ENCODE measurements at places on chromosomes 7 and 10. TPM values are rescaled to one million over a fixed set of nuclear protein-coding genes. Genes with fewer than 3 reads are reported as not detected.
A peak's percentile ranks its signal among the peaks of the same experiment; 100 is the strongest.

The METTL2B gene
- 19.9 TPM for total RNA-seq

DNA sequence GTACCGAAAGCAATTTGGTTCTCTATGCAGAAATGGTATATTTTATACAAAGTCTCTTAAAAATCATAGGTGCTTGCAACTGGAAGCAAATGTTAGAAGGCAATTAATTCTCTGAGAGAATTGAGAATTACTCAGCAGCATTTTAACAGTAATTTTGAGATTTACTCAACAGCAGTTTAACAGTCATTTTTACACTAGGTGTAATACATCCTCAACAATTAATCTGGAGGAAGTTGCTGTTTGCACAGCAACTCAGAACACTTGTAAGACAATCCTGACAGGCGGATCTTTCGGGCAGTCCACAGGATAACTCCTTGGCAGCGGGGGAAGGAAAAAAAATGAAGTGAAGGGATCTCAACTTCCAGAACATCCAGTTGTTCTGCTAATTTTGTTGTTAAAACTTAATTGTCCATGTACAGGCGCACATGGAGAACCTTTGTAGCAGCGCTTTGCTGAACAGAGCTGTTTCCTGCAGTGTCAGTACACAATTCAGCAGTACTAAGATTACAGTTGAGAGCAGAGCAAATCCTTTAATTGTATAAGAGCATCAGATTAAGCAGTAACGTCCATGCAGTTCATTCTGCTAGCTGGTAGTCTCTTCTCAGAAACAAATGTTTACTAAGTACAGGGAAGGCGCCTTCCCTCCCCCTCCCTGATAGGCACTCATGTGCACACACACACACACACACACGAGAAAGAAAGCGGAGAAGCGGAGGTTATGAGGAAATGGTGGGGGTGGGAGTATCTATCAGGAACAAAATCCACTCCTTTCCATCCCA lies 43.8 kb downstream of the ENO4 start:
- H3K36me3 ChIP-seq: no peaks in the 10 kb centered on the region
- no peaks in the 10 kb centered on the region for H3K27me3 ChIP-seq
- H3K27ac ChIP-seq: no peak overlapping the region
- H3K4me1 ChIP-seq: peaks cover 6% of the 10 kb centered on the region
- H3K4me3 ChIP-seq: no peak overlapping the region

GRCh38 chr7:20906801-20907453 lies 120.2 kb upstream of the SP8 start:
- no peak overlapping the region for H3K27ac ChIP-seq
- no peaks in the 10 kb centered on the region for H3K27me3 ChIP-seq
- H3K36me3 ChIP-seq: no peaks in the 10 kb centered on the region
- no peak overlapping the region for H3K4me3 ChIP-seq

The HGF gene
- 5.9 TPM for total RNA-seq

DNA sequence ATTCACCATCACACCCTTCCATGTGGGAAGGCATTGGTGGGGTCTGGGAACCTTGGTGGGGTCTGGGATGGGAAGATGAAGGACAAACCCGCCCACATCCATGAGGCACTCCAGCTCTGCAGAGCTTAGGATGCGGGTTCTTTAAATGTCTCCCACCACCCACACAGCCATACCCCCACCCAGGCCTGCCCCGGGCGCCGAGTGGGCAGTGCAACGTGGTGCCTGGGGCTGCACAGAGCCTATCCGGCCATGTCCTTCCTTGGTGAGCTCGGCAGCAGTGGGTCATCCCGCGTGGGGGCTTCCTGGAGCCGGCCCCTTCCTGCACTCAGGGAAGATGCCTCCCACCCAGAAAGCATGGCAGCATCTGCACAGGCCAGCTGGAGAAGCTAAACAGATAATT lies 163.5 kb upstream of the TCERG1L start:
- DNase-seq: peak; percentile 75
- no peaks in the 10 kb centered on the region for H3K4me1 ChIP-seq
- H3K27ac ChIP-seq: no peak overlapping the region
- H3K36me3 ChIP-seq: no peaks in the 10 kb centered on the region
- H3K4me3 ChIP-seq: no peak overlapping the region
- peaks cover 75% of the 10 kb centered on the region for H3K27me3 ChIP-seq

The CTAGE15 gene
- not detected for total RNA-seq

DNA sequence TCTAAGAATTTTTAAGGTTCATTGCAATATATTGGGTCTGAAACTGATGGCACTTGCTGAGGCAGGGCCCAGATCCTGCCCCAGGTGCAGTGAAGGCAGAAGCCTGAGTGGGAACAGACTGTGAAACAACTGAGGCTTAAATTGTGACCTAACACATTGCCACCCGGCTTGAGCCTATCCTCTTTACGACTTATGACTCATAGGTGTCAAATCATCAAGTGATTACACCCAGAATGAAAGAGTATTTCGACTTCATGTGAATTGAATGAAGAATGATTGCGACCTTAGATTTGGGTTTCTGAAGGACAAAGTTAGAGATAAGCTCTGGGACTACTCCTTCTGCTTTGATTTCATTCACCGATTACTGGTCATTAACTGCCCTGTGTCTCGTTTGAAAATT lies 200.9 kb downstream of the CREB5 start:
- H3K27ac ChIP-seq: no peak overlapping the region
- DNase-seq: no peak
- H3K27me3 ChIP-seq: no peaks in the 10 kb centered on the region
- H3K4me1 ChIP-seq: peaks cover 34% of the 10 kb centered on the region

GRCh38 chr10:10421071-10421470 lies 596.6 kb upstream of the CELF2 start:
- peak; percentile 14 for DNase-seq
- no peaks in the 10 kb centered on the region for H3K27me3 ChIP-seq

The ERVW-1 gene
- total RNA-seq: not detected

The GJD4 gene
- not detected for total RNA-seq

DNA sequence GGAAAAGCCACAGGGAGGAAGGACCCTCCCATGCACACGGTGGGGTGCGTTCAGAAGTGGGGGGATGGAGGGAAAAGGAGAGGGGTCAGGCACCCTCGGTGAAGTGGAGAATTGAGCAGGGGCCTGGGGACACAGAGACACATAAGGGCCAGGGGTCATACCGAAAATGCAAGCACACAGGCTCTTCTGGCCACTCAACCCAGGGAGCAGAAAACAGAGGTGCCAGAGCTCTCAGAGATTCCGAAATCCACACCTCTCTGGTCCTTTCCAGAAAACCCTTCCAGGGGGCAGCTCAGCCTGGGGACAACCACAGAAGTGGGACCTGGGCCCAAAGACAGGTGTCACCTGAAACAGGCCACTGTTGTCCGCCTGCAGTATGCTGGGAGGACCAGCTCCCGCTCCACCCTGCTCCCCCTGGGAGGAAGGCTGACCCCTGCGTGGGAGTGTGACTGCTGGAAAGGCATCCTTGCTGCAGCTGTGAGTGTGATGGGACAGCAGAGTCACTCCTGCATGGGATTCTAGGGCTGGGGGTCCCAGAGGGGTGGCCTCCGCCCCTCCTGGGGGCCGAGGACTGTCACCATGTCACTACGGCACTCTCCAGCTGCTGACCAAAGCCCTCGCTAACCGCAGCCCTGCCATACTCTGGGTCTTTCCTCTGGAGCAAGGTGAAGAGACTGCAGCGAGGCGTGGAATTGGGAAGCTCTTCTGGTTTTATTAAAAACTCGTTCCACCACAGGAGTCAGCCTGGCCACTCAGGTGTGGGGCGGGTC lies 63.1 kb downstream of the TMEM209 start:
- H3K36me3 ChIP-seq: peaks cover 17% of the 10 kb centered on the region
- H3K27ac ChIP-seq: peak overlapping the region; percentile 86
- H3K4me1 ChIP-seq: peaks cover 4% of the 10 kb centered on the region
- no peaks in the 10 kb centered on the region for H3K27me3 ChIP-seq

DNA sequence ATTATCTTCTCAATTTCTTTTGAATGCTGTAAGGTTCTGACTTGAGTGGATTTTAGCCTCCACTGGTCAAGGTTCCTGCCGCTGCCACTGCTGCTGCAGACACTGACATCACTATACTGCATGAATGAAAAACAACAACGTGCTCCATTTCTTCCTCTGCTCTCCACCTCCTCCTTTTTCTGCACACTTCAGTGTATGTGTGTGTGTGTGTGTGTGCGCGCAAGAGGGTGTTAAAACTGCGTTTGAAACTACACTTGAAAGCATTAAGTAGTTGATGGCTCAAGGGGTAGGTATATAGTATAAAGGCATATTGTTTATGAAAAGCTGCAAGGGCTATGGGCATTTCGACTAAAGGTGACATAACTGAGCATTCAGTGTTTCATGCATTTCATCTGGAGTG lies 3.5 kb downstream of the GLCCI1 start:
- no peaks in the 10 kb centered on the region for H3K27me3 ChIP-seq
- H3K4me1 ChIP-seq: peaks cover 28% of the 10 kb centered on the region
- H3K27ac ChIP-seq: no peak overlapping the region

The TMEM176A gene
- total RNA-seq: 11.6 TPM

GRCh38 chr10:91006001-91006751 lies 85.3 kb upstream of the ANKRD1 start:
- H3K4me1 ChIP-seq: peaks cover 8% of the 10 kb centered on the region
- H3K4me3 ChIP-seq: no peak overlapping the region
- H3K27me3 ChIP-seq: no peaks in the 10 kb centered on the region
- no peaks in the 10 kb centered on the region for H3K36me3 ChIP-seq
- DNase-seq: no peak

The SH2D4B gene
- 0.42 TPM for total RNA-seq

GRCh38 chr7:12692479-12693259 lies 5.2 kb downstream of the ARL4A start:
- peaks cover 5% of the 10 kb centered on the region for H3K4me1 ChIP-seq
- H3K36me3 ChIP-seq: no peaks in the 10 kb centered on the region
- no peak for DNase-seq

The GNAT3 gene
- total RNA-seq: not detected

The NUDT13 gene
- total RNA-seq: 3.4 TPM

The CAMK2B gene
- 2.0 TPM for total RNA-seq

The RAMP3 gene
- 30.7 TPM for total RNA-seq

- peak overlapping the region; percentile 31 for H3K4me3 ChIP-seq
- peak; percentile 77 for DNase-seq
Observed at GRCh38 chr10:3936422-3937040, 151.5 kb upstream of the KLF6 start.

The CPA1 gene
- not detected for total RNA-seq

GRCh38 chr7:123472327-123472726 lies 62.1 kb downstream of the IQUB start:
- H3K36me3 ChIP-seq: no peaks in the 10 kb centered on the region
- no peak for DNase-seq
- peaks cover 17% of the 10 kb centered on the region for H3K4me1 ChIP-seq
- H3K27me3 ChIP-seq: no peaks in the 10 kb centered on the region
- no peak overlapping the region for H3K4me3 ChIP-seq
- H3K27ac ChIP-seq: no peak overlapping the region

The RTKN2 gene
- not detected for total RNA-seq

The MACROH2A2 gene
- 6.2 TPM for total RNA-seq

- no peak overlapping the region for H3K27ac ChIP-seq
- DNase-seq: no peak
- no peaks in the 10 kb centered on the region for H3K27me3 ChIP-seq
Observed at GRCh38 chr10:107415446-107415845, 250.9 kb upstream of the SORCS1 start.

- no peaks in the 10 kb centered on the region for H3K27me3 ChIP-seq
- no peaks in the 10 kb centered on the region for H3K36me3 ChIP-seq
- H3K4me1 ChIP-seq: peaks cover 10% of the 10 kb centered on the region
- H3K27ac ChIP-seq: no peak overlapping the region
- DNase-seq: no peak
Observed at GRCh38 chr10:77334501-77334900, 303.1 kb downstream of the KCNMA1 start.

The IGF2BP3 gene
- total RNA-seq: 1.7 TPM

The CPA2 gene
- total RNA-seq: not detected

GRCh38 chr7:17521437-17521836 lies 223.0 kb downstream of the AHR start:
- DNase-seq: no peak
- peak overlapping the region; percentile 38 for H3K27ac ChIP-seq
- peaks cover 4% of the 10 kb centered on the region for H3K4me1 ChIP-seq
- H3K36me3 ChIP-seq: no peaks in the 10 kb centered on the region
